BJ (cell line): ENCODE measurements at places on chromosomes 11 and 22.

GRCh38 chr11:111417766-111418435, 38.8 kb upstream of the POU2AF1 start:
- DNase-seq = peak; percentile 53

DNA sequence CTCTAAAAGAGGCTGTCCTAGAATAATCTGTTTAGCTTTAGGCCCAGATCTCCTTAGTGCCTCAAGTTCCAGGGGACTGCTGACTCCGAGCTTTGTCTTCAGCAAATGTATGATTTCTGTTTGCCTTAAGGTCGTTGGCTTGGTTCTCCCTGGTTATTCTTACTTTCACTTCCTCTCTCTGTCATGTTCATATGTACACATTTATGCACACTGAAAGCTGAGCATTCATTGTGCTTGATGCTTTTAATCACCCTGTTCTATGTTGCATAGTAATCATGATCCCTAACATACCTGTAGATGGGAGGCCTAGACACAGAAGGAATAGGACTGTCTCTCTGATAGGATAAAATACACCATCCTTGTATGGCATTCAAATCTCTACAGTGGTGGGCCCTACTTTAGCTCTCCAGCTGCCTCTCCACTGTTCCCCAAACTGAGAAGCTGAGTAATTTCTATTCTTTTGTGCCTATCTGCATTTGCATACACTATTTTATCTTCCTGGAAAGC, 7.2 kb downstream of the PPFIBP2 start:
- no peak for DNase-seq

- DNase-seq = no peak
Observed at GRCh38 chr22:31653944-31654343, 8.1 kb downstream of the PISD start.

DNA sequence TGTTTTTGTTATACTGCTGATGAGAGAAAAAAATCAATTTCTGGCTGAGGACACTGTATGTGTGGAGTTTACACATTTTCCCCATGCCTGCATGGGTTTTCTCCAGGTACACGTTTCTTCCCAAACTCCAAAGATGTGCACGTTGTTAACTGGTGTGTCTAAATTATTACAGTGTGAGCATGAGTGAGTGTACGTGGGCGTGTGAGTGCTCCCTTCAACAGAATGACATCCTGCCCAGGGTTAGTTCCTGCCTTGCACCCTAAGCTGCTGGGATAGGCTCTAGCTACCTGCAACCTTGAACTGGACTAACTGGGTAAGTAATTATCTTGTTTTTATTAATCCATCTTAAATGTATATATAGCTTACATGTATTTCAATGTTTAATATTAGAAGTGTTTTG, 5.5 kb downstream of the NPAT start:
- no peak for DNase-seq

DNA sequence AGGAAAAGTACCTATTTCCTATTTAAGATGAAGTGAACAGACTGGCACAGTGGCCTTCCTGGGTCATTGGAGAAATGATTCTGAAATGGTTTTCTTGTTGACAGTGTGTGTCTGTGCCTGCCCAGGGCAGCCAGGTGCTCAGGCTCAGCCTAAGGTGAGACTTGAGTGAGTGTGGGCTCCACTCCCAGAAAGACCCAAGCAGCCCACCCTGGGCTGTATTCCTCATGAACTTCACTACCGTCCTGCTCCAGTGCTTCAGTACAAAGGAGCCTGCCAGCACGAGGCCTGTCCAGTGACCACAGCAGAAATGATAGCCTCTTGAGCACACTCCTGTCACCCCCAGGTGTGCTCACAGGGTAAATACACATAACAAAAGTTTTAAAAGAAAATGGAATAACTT, 49.5 kb downstream of the GAB4 start:
- DNase-seq = no peak

DNA sequence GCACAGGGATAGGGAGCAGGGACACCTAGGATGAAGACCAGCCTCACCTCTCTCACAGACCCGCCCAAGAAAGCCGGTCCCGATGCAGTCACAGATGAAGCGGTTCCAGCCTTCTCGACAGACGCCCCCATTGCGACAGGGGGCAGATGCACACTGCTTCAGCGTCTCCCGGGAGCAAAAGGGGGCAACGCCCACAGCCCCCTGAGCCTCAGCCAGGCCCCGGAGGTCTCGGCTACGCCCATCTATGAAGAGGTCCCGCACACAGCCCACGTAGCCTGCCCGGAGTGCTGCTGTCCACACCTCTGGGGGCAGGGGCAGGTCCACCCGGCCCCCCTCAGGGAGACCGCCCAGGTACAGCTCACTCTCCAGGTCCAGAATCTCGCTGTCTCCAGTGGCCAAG, 62.3 kb downstream of the NRXN2 start:
- no peak for DNase-seq

DNA sequence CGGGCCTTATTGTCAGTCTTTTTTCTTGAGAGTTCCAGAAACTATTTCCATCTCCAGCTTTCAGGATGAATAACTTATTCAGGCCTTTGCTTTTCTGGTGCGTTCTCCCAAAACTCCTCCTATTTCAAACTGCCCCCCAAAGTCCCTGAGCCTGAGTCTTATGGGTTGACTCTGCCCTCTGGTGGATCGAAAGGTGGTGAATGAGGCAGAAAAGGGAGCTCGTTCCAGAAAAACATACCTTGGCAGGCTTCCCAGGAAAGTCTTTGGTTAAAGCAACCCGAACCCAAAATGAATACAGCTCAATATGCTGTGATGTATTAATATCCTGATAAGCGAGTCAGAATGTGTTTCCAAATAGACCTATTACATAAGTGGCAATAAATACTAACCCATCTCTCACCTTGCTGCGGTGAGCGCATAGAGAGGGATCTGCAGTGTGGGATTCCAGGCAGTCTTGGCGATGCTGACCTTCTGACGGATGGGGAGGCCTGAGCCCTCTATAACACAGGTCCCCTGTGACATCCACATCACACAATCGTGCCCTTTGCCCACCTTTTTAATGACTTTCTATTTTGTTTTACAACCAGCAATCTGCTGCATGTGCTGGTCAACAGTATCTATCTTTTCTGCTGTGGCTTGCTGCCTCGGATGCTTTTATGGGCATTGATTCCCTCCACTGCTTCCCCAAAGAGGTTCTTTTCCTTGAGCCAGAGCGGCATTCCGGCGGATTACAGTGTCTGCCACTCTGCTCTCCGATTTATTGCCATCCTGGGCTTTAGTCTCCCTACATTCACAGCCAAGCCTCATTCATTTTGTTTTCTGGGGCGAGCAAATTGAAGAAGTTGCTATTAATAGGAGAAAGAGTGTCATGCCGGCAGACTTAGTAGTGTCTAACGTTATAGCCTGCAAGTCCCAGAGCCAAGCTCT, 756.8 kb downstream of the NTM start:
- peak; percentile 26 for DNase-seq

DNA sequence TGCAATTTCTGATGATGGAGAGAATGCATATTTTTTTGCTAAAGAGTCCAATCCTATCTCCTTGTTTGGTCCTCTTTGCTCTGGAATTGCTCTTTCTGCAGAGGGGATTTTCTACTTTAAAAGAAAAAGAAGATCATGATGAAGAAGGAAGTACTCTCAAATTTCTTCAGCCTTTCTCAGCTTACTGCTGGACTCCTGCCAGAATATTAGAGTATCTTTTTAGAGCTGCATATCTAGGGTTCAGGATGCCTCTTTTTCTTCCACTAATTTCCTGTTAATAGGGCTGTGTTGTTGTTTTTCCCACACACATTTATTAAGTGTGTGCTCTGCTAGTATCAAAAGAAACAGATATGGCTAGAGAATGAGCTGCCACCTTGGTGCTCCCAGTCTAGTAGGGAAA, 18.2 kb downstream of the UBASH3B start:
- DNase-seq = no peak

DNA sequence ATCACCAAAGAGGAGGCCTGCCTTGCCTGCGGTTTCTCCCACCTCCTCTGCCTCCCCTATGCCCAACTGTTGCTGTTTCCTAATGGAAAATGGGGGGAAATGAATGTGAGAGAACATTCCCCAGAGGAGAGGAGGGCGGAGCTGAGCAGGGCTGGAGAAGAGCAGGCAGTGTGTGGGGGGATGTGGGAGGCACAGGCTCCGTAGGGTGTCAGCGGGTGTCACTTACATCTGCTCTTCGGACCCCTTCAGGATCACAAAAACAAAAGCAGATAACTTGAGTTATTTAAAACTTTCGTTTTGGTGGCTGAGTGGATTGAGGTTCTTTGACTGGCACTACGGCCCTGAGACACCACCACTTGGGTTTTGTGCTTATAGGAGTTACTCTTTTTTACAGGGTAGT, 93.8 kb downstream of the CEP164 start:
- no peak for DNase-seq

DNA sequence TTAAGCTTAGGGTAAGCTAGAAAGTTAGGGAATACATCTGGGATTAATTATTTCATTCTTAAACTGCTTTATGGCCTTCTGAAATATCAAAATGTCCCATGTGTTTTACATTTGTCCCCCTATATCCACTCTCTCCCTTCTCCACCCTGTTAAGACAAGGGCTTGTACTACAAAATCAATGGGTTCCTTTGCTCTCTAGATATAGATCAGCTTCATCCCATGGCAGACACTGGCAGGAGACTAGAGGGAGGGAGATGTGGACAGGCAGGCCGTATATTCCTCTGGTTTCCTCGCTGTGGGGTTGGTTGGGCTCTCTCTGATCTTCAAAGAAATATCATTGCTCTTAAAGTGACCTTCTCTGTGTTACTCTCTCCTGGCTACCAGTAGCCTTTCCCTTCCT, 1281.0 kb downstream of the LRRC4C start:
- no peak for DNase-seq

GRCh38 chr11:120073196-120073595, 64.7 kb downstream of the TRIM29 start:
- DNase-seq = no peak

GRCh38 chr22:23259916-23260644, 79.8 kb downstream of the BCR start:
- DNase-seq = no peak
